ENCODE measurements at places on chromosomes 5 and 9.

- no peak for DNase-seq
Measured at GRCh38 chr5:89302102-89302891, 419.3 kb upstream of the MEF2C start.

GRCh38 chr5:41143131-41143901, 70.0 kb downstream of the C6 start:
- no peak for DNase-seq

- no peak for DNase-seq
Measured at GRCh38 chr5:94010814-94011213, 269.4 kb upstream of the POU5F2 start.

GRCh38 chr5:159410480-159410879, 80.2 kb upstream of the IL12B start:
- no peak for DNase-seq

DNA sequence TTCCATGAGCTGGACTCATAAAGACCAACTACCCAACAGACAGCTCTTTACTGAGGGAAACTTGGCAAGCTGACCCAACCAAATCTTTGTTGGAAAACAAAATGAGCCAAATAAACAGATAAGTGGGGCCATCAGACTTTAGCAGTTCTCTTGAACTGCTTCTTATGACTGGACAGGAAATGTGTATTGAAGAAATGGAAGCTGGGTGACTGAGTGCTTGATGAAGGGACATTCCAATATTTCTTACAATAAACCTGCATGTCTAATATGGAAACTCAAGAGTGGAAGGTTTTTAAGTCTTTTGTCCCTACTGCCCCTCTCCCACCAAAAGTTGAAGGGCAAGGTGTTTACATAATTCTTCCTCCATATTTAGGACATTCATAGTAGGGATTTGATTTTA, 218.8 kb upstream of the NR4A3 start:
- no peak for DNase-seq

- no peak for DNase-seq
Measured at GRCh38 chr5:1410156-1411014, 34.9 kb downstream of the SLC6A3 start.

DNA sequence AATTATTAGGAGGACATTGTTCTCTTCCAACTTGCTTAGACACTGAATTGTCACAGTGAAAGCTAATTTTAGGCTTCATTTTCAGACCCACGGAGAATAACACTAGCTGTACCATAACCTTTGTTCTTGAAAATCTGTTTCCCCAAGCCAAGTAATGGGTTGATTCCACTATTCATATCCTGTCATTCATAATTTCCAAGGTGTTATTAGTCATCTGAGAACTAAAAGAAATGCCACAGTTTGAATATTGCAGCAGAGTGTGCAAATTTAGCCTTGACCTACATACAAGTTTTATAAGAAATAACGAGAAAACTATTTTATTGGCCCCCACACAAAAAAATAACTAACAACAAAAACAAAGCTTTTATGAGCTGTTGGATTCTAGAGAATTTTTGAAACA, 148.5 kb upstream of the TYRP1 start:
- DNase-seq: no peak

DNA sequence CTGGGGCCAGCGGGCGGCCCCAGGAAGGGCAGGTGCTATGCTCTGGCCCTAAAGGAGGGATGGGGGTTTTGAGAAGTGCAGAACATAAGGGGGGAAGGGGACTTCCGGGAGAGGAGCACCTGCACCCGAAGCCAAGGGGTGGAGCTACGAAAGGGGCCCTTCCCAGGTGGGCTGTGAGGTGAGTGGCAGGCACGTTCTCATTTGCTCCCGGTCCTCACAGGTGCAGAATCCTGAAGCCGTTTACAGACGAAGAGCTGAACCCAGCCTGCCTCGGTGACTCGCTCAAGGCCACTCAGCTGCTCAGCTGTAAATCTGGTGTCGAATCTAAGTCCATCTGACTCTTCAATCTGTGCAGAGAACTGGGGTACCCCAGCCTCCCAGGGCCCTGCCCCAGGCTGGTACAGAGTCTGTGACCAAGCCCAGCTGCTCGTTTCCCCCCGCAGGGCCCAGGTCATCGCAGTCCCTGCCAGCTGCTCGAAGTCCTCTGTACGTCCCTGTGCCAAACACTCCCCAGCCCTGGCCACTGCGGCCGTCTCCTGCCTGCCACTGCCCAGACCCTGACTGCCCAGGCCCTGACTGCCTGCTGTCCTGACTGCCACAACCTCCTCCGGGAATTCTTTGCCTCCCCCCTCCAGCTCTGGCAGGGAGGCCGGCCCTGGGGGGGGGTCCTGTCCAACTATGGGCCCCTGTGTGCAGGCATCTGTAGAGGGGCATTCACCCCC, 53.8 kb upstream of the RXRA start:
- no peak for DNase-seq

DNA sequence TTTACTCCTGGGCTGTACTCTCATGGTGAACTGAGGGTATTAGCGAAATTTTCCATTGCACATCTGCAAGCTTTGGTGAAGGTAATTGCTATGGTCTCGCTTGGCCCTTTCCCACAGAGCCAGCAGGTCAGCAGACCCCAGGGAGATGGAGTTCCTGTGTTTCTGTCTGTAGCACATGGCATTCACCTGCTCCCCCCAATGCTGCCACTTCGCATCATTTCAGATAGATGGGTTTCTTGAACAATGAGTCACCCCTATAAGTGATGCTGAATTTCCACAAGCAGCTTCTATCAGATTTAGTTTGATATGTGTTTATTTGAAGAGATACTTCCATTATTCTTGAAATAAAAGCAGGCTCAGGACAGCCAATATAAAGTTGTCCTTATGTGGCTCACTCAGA, 117.8 kb downstream of the ERCC6L2 start:
- DNase-seq: no peak

DNA sequence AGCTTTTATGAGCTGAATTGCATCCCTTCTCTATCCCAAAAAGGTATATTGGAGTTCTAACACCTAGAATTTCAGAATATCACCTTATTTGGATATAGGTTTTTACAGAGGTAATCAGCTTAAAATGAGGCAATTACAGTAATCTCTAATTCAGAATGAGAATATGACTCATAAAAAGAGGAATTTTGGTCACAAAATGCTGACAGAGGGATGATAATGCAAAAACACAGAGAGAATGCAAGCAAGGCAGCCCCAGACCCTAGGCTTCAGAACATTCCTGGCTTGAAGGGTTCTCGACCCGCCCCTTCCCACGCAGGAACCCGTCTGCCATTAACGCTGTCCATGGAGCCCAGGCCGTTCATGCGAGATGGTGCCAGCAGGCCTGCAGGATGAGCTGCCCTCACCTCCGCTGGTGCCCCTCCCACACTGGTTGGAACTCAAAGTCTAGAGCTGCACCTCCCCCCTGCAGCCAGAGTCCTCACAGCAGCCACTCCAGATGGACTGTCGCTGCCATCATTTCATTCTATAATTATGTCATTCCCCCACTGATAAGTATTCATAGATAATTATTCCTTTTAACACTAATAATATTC, 1173.4 kb upstream of the ACO1 start:
- no peak for DNase-seq

GRCh38 chr5:110873773-110874437, 135.1 kb downstream of the SLC25A46 start:
- no peak for DNase-seq

- DNase-seq: no peak
Measured at GRCh38 chr5:8522646-8523045, 653.7 kb downstream of the MTRR start.

GRCh38 chr9:132517815-132518550, 64.4 kb upstream of the BARHL1 start:
- no peak for DNase-seq

GRCh38 chr9:115170358-115171073, 52.6 kb upstream of the TNC start:
- DNase-seq: no peak

DNA sequence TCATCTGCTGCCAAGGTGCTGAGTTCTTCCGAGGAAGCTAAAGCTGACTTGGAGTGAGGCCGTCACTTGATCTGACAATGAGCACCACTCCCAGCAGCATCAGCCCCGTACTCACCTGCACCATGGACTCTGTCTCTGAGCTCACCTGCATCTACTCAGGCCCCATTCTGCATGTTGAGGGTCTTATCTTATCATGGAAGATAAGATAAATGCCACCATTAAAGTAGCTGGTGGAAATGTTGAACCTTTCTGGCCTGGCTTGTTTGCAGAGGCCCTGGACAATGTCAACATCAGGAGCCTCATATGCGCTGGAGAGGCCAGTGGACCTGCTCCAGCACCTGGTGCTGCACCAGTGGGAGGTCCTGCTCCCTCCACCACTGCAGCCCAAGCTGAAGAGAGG, 35.0 kb upstream of the HMGCS1 start:
- no peak for DNase-seq

DNA sequence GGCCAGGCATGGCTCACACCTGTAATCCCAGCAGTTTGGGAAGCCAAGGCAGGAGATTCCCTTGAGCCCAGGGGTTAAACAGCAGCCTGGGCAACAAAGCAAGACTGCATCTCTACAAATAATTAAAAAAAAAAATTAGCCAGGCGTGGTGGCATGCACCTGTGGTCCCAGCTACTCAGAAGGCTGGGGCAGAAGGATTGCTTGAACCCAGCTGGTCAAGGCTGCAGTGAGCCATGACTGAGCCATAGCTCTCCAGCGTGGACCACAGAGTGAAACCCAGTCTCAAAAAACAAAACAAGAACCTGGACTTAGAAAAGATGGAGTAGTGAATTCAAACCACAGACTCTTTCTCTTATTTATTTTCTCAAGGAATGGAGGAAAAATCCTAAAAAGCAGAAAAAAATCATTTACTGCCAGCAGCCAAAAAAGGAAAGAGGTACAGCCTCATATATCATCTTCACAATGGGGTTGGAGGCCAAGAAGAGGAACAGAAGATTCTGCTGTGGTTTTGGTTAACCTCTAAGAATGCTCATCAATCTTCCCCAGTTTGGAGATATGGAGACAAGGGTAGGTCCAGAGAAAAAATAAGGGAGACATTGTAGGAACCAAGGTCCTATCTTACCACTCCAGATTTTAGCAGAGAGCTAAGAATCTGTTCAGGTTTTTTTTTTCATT, 40.0 kb upstream of the MYO10 start:
- no peak for DNase-seq

GRCh38 chr9:8860086-8860485, 1060.5 kb upstream of the DMAC1 start:
- DNase-seq: no peak

GRCh38 chr5:128842241-128842640, 123.0 kb upstream of the SLC27A6 start:
- no peak for DNase-seq

DNA sequence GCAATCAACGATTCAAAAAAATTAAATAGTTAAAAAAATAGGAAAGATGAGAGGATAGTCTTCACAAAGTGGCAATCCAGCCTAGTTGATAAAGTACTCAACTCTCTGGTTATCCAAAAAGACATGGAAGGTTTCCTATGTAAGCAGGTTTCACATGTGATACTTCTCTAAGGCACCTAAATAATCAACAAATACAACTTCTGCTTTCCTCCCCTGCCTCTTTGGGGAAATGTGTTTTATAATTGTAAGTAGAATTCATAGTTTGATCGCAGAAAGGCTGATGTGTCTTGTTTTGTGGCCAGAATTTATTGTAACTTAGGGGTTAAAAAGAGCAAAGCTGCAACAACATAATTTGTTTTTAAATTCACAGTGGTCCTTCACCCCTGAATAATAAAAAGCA, 855.5 kb upstream of the DMAC1 start:
- no peak for DNase-seq

- no peak for DNase-seq
Measured at GRCh38 chr9:76298521-76299144, 95.6 kb downstream of the RFK start.

- DNase-seq: no peak
Measured at GRCh38 chr5:143239882-143240518, 163.5 kb downstream of the NR3C1 start.

DNA sequence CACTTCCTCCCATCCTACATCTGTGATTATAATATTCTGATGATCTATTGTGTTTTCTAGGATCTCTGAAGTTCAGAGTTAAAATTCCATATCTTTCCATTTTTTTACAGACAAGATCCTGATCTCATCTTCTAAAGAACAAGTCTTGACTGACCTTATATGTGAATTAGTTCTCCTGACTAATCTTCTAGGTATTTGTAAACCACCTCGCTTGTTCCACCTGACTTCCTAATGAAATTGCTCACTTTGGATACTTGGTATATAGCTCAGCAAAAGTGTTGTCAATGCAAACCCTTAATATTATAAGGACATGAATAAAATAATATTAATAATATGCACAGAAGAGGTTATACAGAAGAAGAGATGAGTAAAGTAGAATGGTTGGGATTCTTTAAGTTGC, 68.2 kb upstream of the NR4A3 start:
- no peak for DNase-seq

DNA sequence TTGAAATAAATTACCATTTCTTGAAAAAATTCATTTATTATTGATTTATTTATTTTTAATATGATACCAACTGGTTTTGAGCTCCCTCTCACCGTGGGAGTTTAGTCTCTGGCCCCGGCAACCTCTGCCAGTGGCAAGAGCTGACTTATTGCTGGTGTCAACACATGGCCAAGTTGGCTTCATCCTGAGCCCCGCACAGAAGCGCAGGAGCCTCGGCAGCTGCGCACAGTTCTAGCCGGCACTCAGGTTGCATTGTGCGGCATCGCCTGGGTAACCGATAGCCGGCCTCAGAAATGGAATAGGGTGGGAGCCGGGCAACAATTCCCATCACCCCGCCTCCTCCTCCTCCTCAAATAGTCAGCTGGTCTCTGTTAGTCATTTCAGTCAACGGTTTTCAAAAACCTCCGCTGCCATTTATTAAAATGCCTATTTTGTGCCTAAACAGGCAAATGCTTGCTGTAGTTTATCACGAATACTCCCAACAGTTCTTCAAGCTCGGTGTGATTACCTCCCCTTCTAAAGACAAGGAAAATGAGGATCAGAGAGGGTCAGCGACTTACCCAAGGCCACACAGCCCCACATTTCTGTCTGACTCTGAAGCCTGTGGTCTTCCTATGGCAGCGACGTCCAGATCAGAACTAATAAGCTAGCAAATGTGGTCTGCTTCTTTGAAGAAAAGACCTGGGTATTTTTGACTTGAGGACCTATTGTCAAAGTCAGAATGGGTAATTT, 15.7 kb upstream of the MSX2 start:
- no peak for DNase-seq

GRCh38 chr5:113817683-113818082, 304.2 kb downstream of the YTHDC2 start:
- DNase-seq: no peak
